ENCODE measurements at places on chromosomes 4 and X.
A peak's percentile ranks its signal among the peaks of the same experiment; 100 is the strongest.

DNA sequence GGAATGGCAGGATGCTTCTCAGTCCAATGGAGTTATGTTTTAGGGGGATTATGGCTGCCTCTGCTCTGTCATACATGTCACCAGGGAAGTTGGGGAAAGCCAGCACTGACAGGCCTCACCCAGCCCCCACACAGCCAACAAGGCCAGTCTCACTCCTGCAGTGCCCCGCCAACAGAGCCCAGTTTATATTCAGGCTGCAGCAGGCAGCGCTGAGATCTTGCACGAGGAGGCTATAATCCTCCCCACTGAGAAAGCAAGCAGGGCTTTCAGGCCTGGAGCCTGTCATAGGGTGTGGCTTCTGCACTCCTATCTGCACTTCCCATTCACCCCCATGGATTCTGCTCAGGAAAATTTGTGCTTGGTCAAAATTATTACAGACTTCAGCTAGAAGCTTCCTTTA lies 25.1 kb downstream of the ADAD1 start:
- no peak overlapping the region for H3K4me3 ChIP-seq
- no peak for DNase-seq
- no peaks in the 10 kb centered on the region for H3K4me1 ChIP-seq
- H3K27me3 ChIP-seq: peaks cover 4% of the 10 kb centered on the region

- peak overlapping the region; percentile 98 for H3K27ac ChIP-seq
- peaks cover 11% of the 10 kb centered on the region for H3K36me3 ChIP-seq
- H3K4me3 ChIP-seq: peak overlapping the region; percentile 98
- DNase-seq: peak; percentile 91
- peaks cover 8% of the 10 kb centered on the region for H3K27me3 ChIP-seq
Observed at GRCh38 chr4:145936142-145936996, 2.3 kb downstream of the ZNF827 start.

- H3K27me3 ChIP-seq: no peaks in the 10 kb centered on the region
- no peaks in the 10 kb centered on the region for H3K36me3 ChIP-seq
- H3K4me1 ChIP-seq: peaks cover 26% of the 10 kb centered on the region
- DNase-seq: no peak
- peak overlapping the region; percentile 29 for H3K27ac ChIP-seq
- no peak overlapping the region for H3K4me3 ChIP-seq
Observed at GRCh38 chr4:52912608-52913007, 50.5 kb downstream of the RASL11B start.

DNA sequence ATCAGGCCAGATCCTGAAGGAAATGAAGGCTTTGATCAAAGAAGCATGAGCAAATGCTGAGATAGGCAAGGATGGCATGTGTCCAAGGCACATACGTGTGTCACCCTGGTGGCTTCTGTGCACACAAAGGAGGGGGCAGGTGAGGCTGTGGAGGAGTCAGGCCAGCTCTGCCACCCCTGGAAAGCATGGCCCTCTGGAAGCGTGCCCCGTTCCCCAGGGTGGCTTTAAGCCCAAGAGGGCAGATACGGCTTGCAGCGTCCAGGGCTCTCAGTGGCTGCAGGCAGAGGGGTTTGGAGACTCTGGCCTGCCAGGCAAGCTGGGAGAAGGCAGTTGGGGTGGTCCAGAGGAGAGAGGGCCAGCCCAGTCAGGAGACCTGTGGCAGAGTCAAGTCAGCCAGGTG lies 25.6 kb downstream of the PNMA6E start:
- H3K27ac ChIP-seq: no peak overlapping the region
- H3K36me3 ChIP-seq: no peaks in the 10 kb centered on the region
- no peaks in the 10 kb centered on the region for H3K27me3 ChIP-seq
- DNase-seq: no peak
- H3K4me3 ChIP-seq: no peak overlapping the region

- peaks cover 5% of the 10 kb centered on the region for H3K4me1 ChIP-seq
- H3K4me3 ChIP-seq: no peak overlapping the region
- H3K27me3 ChIP-seq: no peaks in the 10 kb centered on the region
- DNase-seq: no peak
Observed at GRCh38 chr4:124212815-124213630, 499.5 kb downstream of the ANKRD50 start.

GRCh38 chrX:64850371-64851082 lies 125.7 kb downstream of the ZC4H2 start:
- no peaks in the 10 kb centered on the region for H3K27me3 ChIP-seq
- no peak for DNase-seq
- no peaks in the 10 kb centered on the region for H3K36me3 ChIP-seq

GRCh38 chrX:10015723-10016518 lies 48.8 kb downstream of the CLDN34 start:
- no peak for DNase-seq
- H3K4me3 ChIP-seq: peak overlapping the region; percentile 85
- peaks cover 12% of the 10 kb centered on the region for H3K4me1 ChIP-seq
- no peaks in the 10 kb centered on the region for H3K27me3 ChIP-seq
- peak overlapping the region; percentile 76 for H3K27ac ChIP-seq

DNA sequence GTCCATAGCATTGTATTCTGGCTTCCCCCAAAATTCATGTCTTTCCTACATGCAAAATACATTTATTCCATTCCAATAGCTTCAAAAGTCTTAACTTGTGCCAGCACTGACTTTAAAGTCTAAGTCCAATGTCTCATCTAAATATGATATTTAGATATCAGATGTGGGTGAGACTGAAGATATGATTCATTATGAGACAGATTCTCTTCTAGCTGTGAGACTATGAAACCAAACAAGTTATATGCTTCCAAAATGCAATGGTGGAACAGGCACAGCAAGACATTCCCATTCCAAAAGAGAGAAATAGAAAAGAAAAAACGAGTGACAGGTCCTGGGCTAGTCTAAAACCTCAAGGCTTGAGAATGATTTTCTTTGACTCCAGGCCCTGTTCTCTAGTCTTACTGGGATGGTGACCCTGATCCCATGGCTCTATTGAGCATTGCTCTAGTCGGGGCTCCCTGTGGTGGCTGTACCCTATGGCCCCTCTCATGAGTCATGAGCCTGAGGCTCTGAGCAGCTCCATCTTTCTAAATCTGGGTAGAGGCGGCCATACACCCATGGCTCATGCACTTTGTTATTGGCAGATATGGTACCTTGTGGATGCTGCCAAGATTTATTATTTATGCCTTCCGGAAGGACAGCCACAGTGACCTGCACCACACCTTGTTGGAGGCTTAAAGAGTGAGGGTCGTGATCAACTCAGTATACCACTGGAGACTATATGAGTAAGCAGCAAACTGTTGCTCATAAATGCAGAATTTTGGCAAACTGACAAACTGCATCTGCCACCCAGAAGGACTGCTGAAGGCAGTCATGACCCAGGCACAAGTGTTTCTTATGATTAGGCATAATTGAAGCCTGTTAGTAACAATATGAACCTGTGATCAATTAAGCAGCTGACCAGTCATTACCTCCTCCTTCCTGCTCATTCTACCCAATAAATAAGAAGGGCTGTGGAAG lies 38.5 kb upstream of the BOD1L1 start:
- no peak for DNase-seq
- H3K27me3 ChIP-seq: no peaks in the 10 kb centered on the region
- no peaks in the 10 kb centered on the region for H3K36me3 ChIP-seq

GRCh38 chrX:103362474-103362873 lies 6.2 kb downstream of the TCEAL9 start:
- H3K27ac ChIP-seq: no peak overlapping the region
- no peak for DNase-seq
- H3K4me1 ChIP-seq: peaks cover 3% of the 10 kb centered on the region
- no peak overlapping the region for H3K4me3 ChIP-seq

- H3K27me3 ChIP-seq: no peaks in the 10 kb centered on the region
- H3K4me1 ChIP-seq: peaks cover 13% of the 10 kb centered on the region
- no peak for DNase-seq
- H3K4me3 ChIP-seq: no peak overlapping the region
- no peak overlapping the region for H3K27ac ChIP-seq
- H3K36me3 ChIP-seq: no peaks in the 10 kb centered on the region
Observed at GRCh38 chrX:110743679-110744340, 51.8 kb downstream of the CHRDL1 start.

DNA sequence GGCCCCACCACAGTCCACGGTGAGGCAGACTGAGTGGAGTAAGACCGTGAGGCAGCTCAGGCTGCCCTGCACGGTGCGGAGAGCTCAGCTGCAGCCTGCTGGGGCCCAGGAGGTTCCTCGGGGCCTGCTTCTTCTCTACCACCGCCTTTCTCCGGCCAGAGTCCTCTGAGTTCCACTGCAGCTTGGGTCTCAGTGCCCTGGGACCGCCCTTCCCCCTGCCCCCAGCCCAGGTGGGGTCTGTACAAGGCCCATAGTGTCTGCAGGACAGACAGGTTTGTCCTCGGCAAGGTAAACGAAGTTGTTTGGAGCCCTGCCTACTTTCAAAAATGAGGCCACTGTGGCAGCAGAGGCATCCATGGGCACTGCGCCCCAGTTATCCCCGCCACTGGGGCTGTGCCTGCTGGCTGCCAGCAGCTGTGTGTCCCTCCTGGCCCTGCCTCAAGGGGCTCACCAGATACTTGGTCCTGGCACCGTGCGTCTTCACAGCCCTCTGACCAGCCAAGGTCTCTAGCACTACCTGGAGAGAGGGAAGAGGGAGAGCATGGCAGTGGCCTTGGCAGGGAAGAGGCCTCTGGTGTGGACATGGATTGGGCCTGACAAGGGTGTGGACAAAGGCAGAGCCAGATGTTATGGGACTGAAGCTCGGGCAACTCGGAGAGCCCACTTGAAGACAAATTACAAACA lies 4.0 kb downstream of the IRAK1 start:
- no peaks in the 10 kb centered on the region for H3K27me3 ChIP-seq
- no peaks in the 10 kb centered on the region for H3K36me3 ChIP-seq
- no peak for DNase-seq
- H3K27ac ChIP-seq: no peak overlapping the region
- no peaks in the 10 kb centered on the region for H3K4me1 ChIP-seq

- no peak for DNase-seq
- H3K27ac ChIP-seq: no peak overlapping the region
- H3K27me3 ChIP-seq: no peaks in the 10 kb centered on the region
- H3K4me3 ChIP-seq: no peak overlapping the region
Observed at GRCh38 chrX:52265713-52266112, 81.0 kb downstream of the MAGED4 start.

DNA sequence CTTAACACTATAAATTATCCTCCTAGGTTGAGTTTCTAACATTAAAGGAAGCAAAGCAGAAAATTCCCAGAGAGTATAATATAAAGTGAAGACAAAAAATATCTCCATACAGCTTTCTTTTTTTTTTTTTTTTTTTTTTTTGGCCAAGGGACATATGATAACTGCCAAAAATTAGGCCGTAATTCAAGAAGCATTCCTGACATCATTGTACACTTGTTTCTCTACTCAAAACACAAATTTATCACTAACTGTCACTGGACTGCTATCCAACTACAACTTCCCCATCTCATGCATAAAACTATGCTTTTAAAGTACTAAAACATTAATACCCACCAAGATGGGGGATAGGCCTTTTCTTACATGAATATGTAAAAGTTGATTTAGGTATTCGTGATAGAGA lies 77.2 kb downstream of the DCHS2 start:
- no peak for DNase-seq
- H3K4me3 ChIP-seq: no peak overlapping the region
- no peak overlapping the region for H3K27ac ChIP-seq
- H3K27me3 ChIP-seq: peaks cover 34% of the 10 kb centered on the region
- H3K4me1 ChIP-seq: peaks cover 16% of the 10 kb centered on the region

DNA sequence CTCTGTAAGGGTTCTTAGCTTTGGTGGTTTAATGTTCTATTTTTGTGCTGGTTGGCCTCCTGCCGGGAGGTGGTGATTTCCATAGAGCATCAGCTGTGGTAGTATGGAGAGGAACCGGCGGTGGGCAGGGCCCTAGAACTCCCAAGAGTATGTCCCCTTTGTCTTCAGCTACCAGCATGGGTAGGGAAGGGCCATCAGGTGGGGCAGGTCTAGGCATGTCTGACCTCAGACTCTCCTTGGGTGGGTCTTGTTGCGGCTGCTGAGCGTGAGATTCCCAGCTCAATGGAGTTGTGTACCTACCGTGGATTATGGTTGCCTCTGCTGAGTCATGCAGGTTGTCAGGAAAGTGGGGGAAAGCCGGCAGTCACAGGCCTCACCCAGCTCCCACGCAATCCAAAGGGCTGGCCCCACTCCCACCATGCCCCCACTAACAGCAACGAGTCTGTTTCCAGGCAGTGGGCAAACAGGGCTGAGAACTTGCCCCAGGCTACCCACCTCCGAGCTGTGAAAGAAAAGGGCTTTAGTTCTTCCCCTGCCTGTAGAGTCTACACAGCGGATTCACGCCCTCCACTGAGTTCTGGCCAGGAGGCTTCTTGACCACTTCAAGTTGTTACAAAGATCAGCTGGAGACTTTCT lies 235.9 kb downstream of the RPA4 start:
- H3K4me3 ChIP-seq: no peak overlapping the region
- peaks cover 5% of the 10 kb centered on the region for H3K4me1 ChIP-seq
- no peaks in the 10 kb centered on the region for H3K27me3 ChIP-seq
- no peak for DNase-seq

DNA sequence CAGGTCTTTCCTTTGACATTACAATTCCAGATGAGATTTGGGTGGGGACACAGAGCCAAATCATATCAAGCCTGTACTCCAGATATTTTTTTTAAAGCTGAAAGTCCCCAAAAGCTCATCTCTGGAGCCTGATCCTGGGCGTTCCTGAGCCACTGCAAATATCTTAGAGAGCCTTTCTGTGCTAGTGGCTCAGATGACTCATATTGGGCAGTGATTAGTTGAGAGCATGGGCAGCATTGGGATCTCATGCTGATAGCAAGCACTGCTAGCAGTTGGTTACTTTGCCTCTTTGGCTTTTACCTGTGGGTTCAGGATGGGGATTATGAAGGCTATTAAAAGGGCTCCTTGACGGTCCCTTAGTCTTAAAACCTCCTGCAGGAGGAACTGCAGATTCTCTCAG lies 51.4 kb upstream of the SCRG1 start:
- H3K4me1 ChIP-seq: peaks cover 6% of the 10 kb centered on the region
- no peaks in the 10 kb centered on the region for H3K27me3 ChIP-seq
- peaks cover 5% of the 10 kb centered on the region for H3K36me3 ChIP-seq

GRCh38 chrX:40172401-40173142 lies 74.8 kb upstream of the BCOR start:
- H3K27ac ChIP-seq: peak overlapping the region; percentile 94
- peaks cover 4% of the 10 kb centered on the region for H3K36me3 ChIP-seq
- peak overlapping the region; percentile 85 for H3K4me3 ChIP-seq
- peaks cover 27% of the 10 kb centered on the region for H3K4me1 ChIP-seq
- DNase-seq: no peak
- peaks cover 7% of the 10 kb centered on the region for H3K27me3 ChIP-seq

DNA sequence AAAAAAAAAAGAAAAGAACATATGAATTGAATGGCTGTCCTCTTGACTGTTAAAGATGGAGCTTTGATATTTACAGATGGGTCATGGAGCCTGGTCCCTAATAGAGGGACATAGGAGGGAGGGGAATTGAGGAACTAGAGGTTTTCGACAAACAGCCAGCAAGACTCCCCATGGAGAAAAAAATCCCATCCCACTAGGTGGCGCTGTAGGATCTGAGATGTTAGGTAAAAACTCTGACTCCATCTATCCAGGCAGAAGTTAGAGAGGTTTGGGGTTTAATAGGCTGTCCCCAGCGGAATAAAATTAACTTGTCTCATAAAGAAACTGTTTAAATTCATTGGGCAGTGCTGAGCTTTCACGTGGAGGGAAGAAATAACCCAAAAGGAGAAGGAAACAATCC lies 45.9 kb downstream of the HMGB2 start:
- peaks cover 9% of the 10 kb centered on the region for H3K36me3 ChIP-seq
- peak overlapping the region; percentile 70 for H3K27ac ChIP-seq
- DNase-seq: no peak
- no peak overlapping the region for H3K4me3 ChIP-seq
- no peaks in the 10 kb centered on the region for H3K27me3 ChIP-seq
